ENCODE measurements at places on chromosomes 5 and 9.

DNA sequence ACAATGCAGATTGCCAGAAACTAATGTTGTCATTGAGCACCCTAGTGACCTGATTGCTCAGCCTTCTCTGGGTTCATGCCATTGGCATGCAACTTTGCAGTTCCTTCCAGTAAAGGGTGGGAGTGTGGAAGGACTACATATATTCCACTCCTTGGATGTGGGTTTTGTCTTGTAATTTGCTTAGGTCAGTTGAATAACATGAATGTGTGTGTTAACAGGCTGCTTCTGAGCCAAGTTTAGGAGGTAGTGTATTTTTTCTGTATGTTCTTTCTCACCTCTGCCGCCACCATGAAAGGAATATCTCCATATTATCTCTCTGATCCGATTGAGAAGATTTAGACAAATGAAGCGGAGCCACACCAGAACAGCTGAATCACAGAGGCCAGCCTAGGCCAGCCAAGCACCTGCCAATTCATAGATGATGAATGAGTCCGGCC lies 1929.6 kb upstream of the CDH6 start:
- no peak for DNase-seq

GRCh38 chr9:13429301-13430190 lies 150.1 kb upstream of the MPDZ start:
- no peak for DNase-seq

DNA sequence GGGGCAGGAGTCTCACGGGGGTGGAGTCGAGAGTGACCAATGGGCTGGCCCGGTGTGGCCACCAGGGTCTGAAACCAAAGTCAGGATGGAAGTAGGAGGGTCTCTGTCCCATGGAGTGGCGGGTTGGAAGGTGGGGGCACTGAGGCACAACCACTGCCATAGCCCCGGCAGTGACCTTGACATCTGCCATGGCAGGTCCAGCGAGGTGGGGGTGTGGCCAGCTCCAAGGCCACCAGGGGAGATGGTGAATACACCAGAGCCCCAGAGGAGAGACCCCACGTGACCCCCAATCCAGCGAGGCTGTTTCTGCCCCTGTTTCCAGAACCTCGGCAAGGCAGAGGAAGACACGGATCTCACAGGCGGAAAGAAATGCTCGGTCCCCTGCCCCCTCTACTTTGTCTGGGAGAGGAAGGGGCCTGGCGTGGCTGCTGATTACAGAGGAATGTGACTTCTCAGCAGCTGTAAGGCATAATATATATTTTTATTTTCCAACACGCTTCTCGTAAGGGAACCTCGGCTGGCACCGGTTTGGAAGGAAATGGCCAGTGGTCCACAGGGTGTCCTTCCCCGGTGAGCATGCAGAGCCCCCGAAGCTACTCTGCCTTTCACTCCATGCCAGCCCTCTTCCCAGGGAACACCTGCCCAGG lies 105.7 kb upstream of the SARDH start:
- DNase-seq: no peak

DNA sequence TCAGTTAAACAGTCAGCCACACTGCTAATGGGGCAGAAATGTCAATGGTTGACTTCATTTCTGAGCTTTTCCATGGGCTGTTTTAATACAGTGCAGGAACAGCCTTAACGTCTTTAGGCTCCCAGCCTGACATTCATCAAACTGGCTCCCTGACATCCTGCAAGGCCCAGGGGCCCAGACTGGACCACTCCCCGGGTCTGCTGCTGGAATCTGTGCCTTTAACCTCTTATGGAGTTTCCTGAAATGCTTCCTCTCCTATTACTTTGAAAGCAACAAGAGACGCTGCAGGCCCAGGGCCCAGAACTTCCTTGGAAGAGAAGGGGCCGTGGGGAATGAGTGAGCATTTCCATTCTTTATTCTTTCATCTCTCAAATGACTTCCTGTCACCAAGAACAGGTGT lies 216.8 kb upstream of the PANK3 start:
- no peak for DNase-seq

DNA sequence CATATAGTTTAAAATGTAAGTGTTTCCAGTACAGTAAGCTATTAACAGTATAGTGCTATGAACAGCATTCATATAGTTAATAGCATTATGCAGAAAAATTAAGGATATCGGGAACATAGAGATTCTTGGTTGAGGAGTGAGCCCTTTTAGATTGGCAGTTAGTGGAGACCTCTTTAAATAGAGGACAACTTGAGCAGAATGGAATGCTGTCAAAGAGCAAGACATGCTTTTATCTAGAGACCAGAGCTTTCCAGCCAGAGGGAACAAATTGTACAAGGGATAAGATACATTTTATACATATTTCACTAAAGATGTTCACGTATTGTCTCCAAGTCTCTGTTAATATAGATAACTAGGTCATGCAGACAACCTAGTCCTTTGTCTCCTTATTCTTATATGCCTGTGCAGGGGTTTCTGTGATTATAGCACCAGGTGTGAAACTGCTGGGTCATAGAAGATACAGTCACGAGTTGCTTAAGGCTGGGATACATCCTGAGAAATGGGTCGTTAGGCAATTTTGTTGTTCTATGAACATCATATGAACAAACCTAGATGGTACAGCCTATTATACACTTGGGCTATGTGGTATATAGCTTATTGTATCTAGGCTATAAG lies 6.0 kb downstream of the IPO11 start:
- no peak for DNase-seq

- DNase-seq: peak; percentile 75
Measured at GRCh38 chr5:172156541-172156994, 31.5 kb downstream of the STK10 start.

- DNase-seq: no peak
Measured at GRCh38 chr5:107779437-107779836, 108.7 kb upstream of the EFNA5 start.

DNA sequence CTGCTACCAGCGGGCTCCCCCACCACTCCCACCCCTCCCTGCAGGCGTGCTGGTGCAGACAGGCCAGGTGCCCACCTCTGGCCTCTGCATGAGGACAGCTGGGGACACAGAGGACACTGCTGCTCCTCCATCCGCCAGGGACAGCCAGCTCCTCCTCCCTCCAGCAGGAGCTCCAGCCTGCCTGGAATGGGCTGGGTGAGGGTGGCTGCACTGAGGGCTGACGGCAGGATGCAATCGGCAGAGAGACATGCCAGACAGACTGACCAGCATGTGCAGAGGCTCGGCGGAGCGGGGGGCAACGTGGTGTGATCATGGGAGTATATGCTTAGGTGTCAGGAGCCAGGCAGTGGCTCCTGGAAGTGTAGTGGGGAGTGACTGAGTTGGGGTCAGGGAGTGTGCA lies 68.4 kb downstream of the RASGEF1C start:
- DNase-seq: no peak

DNA sequence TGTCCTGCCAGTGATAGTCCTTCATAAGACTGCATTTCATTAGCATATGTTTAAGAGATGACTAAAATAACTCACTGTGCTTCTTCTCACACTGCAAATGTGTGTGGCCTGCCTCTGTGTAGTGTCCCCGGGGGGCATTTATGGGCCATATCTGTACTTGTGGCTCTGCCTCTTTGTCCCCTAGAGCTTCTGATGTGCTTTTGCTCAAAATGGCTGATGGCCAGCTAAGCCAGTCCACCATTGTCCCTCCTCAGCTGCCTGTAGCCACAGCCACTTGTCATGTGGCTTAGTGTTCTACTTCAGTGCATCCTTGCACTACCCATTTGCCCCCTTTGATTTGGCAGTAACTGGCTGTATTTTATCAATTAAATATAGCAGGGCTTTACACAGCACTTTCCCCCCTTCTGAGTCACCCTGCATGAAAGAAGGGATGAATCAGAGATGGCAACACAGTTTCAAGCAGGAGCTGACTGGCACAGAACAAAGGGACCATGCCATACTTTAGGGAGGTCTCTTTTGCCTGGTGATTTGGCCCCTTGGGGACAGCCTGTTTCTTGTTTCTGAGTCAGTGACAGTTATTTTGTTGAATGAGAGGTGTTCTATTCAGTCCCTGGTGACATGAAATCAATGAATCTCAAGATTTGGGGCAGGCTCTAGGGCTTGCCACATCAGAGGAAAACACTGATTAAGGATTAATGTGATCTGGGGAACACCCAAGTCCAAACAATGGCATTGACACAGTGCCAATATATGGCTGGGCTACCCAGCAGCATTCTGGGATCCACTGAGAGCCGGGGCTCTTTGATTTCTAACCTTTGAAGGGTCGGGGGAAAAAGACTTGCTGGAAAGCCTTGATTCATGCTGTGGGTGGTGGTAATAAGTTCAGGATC lies 245.5 kb downstream of the SMARCA2 start:
- peak; percentile 24 for DNase-seq
